ENCODE measurements at places on chromosomes 5 and 9.

DNA sequence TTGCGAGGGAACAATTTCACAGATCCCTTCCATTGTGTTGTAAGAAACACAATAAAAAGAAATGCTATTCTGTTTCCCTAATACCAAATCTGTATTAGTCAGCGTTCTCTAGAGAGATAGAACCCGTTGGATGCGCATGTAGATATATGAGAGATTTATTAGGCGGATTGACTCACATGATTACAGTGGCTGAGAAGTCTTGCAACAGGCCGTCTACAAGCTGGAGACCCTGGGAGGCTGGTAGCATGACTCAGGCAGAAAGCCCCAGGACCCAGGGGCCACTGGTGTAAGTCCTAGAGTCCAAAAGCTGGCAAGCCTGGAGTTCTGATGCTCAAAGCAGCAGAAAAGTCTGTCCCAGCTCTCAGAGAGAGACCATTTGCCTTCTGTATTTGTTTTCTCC, 18.4 kb upstream of the IL17B start:
- no peak for DNase-seq

- DNase-seq, result no peak
Measured at GRCh38 chr9:105270711-105271110, 26.3 kb downstream of the SLC44A1 start.

GRCh38 chr9:89357331-89358197, 39.3 kb downstream of the SECISBP2 start:
- no peak for DNase-seq

- DNase-seq, result no peak
Measured at GRCh38 chr5:172748341-172748843, 22.6 kb downstream of the DUSP1 start.

- no peak for DNase-seq
Measured at GRCh38 chr5:153938191-153938842, 100.4 kb downstream of the FAM114A2 start.

DNA sequence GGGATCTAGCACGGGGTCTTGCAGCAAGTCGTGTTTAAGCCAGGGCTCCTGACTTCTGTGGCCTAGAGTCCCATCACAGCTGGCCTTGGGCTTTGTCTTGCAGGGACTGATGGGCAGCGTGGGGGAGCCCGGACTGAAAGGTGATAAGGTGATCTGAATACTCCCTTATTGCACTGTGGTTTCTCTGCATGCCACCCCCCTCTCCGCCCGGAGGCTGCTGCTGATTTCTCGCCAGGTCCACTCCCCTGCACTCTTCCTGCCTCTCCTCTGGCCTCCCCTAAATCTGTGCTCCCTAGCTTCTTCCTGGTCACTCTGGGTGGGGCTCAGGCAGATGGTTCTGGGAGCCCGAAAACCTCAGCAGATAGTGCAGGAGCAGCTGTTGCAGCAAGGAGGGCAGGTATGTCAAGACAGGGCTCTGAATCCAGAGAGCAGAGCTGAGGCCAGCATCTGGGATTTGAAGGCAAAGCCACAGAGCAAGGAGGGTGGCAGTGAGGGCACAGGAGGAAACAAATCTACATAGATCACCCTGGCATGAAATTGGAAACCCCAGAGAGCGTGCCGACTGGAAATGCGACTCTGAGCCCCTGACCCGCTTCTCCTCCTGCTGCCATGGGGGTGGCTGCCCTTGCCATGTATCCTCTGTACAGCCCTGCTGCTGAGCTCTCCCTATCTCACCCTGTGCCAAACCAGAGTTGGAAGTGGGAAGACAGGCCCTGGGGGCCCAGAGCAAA, 76.5 kb downstream of the COL27A1 start:
- DNase-seq, result no peak

DNA sequence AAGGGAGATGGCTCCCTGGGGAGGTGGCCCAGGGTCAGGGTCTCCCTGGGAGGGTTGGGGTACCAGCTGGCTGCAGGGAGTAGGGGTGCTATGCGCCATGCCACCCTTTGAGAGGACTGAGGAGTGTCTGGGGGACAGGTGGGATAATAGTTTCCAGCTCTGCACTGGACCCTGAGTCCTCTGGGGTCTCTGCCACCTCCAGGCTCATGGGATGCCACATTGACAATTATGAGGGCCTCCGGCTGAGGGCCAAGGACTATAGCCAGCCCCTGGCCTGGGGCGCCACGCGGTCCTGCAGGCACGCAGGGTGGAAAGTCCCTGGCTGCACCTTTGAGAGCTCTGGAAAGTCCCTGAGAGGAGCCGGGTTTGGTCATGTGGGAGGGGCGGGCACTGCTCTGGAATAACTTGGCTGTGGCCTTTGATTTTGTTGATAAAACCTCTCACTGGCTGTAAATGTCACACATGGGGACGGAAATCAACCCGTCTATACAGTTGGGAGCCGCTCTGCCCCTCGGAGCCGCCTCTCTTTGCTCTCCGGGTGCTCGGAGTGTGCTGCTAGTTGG, 16.0 kb downstream of the TRAF2 start:
- DNase-seq, result peak; percentile 95

- DNase-seq, result no peak
Measured at GRCh38 chr9:136961279-136962065, 9.4 kb downstream of the LCN12 start.

- no peak for DNase-seq
Measured at GRCh38 chr9:81804306-81804705, 115.0 kb upstream of the TLE1 start.

DNA sequence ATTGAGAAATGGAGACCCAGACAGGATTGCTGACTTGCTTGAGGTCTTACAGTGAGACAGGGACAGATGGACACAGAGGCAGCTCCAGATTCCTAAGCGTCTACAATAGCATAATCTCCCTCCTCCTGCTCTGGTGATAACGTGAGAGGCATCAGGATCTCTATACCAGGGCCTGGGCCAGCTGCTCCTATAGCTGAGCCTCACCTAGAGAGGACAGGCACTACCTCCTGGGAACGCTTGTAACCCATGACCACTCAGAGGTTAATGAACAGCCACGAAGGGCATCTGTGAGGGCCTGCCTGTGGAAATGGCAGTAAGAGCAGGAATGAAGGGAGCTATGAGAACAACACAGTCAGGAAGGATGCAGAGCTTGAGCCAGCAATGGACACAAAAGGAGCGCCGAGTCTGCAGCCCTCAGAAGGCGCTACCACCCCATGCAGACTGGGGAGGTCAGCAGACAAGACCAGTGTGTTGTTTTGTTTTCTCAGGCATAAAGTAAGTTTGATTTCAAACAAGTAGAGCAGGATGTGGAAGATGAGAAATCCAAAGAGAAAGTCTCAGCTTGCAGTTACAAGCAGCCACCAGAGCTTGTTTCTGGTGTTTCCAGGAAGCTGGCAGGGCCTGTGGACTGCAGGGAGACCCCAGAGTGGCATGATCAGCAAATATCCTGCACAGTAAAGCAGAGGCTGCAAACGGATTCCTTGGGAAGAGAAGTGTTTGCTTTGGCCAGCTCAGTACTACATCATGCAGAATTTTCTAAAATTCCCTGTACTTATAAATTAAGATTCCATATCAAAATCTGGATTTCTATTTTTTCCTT, 17.4 kb downstream of the ANKS6 start:
- DNase-seq, result no peak

GRCh38 chr9:114516913-114517312, 11.6 kb upstream of the WHRN start:
- DNase-seq, result no peak

DNA sequence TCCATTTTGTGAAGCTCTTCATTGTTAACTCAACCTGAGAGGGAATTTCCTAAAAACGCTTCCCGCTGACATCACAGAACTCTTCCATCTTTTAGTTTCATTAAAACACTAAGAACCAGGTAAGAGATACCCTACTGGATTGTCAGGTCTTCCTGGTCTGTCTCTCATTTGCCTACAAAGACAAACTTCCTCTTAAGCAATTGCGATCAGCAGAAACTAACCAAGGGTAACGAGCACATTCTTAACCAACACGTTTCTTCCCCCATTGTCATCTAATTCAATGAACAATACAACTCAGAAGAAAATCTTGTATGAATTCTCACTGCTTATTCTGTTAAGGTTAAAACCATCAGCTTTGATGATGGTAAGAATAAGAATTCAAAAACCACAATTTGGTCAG, 6.6 kb downstream of the FBXW11 start:
- DNase-seq, result no peak

DNA sequence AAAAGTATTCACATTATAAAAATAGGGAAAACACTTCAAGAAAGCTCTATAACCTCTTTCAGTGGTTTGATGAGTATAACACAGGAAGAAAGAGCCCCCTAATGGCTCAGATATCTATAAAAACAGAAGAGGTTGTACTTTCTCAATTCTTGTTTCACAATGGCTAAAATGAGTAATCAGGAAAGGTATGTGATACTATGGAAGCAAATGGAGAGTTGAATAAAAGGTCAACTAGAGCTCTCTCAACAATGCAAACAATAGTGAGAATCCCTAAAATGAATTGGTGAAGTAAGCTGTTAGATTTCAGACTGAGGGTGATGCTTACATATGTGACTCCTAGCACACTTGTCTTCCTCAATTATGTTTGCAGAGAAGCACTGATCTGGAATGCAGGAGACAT, 584.6 kb upstream of the CDH18 start:
- no peak for DNase-seq

DNA sequence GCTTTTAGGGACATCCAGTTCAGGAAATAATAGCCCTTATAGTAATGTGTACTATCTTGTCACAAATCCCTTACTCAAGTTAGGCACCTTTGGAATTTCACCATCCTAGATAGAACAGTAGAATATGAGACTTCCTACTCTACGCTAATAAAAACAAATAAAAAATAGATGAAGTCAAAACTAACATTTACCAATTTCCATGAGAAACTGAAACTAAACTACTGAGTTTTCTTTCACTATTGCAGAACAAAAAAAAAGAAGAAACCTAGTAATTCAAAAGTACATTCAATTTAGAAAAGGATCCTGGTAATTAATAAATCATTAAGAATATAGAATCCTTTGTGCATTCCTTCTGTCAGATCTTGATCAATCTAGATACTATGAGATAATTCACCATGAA, 14.0 kb downstream of the STARD4 start:
- DNase-seq, result no peak

DNA sequence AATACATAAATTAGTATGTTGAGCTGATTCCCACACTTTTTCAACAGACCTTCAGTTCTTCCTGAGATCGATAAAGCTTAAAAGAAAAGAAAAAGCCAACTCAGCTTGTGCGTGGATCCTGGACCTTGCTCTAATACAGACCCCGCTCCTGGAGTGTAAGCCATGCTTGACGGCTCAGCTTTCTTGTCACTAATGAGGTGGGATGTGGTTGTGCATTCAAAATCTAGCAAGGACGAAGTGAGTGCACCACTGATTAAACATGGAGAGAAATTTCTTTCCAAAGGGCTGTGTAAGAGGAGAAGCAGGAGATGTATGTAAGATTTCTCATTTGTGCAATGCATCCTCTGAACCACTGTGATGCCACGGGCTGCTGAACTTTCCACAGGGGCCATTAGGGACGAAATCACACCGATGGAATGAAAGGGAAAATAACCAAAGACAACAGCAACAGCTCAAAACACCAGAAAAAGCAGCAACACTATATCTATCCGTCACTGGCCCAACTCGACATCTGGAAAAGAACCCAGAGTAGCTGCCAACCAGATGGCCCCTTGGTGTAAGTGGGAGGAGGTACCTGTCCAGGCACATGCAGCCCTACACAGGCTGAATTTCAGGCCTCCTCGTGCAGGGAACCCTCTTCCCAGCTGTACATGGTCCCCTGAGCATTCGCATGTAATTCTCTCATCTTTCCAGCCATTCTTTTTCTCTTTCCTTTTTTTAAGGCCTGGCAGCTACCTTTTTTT, 178.9 kb downstream of the SREK1 start:
- no peak for DNase-seq

DNA sequence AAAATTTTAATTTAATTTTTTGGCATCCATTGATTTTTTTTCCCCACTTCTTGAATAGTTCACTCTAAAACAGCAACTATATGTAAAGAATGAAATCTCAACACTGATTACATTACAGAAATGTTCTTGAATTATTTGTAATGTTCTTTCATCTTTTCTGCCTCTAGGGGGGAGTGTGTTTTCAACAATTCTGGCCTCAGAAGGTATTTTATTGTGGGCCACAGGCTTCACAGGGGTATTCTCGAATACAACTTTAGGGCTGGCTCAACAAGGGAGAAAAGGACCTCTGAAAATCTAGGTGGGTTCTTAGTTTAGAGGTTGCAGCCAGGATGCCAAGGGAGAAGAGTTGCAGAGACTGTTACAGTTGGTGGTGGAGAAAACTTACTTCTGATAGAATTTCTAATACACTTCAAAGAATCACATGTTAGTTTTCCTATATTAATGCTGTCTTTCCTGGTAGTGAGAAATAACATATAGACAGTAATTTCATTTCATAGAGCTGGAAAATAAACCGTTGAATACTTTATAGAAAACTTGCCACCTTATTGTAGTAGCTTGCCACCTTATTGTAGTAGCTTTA, 3.6 kb upstream of the NPR3 start:
- no peak for DNase-seq

- no peak for DNase-seq
Measured at GRCh38 chr5:1304033-1304432, 9.2 kb upstream of the TERT start.

GRCh38 chr9:128226412-128226801, 23.2 kb downstream of the DNM1 start:
- DNase-seq, result no peak

- DNase-seq, result no peak
Measured at GRCh38 chr5:119347991-119348390, 7.8 kb upstream of the TNFAIP8 start.
